ENCODE measurements at places on chromosomes 1 and 21.

DNA sequence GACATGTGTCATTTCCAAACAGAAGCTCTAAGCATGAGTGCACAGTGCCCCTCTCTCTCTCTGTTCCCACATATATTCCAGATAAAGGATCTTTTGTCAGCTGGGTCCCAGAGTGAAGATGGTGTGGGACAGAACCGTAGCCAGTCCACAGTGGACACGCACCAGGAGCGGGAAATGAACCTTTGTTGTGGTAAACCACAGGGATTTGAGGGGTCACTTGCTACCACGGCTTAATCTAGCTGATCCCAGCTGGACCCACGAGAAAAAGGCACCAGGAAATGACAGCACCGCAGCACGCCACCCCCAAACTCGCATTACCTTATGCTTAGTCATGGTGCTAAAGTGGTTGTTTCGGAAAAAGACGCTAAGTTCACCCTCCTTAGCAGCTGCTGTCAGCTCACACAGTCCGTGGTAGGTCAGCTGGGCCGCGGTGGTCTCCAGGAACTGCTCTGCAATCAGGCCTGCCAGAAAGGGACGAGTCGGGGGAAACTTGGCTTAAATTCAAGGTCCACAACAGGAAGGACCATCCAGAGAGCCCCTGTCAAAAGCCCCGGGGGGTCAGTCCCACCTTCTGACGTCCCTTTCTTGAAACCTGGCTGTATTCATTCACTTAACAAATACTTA, 7.5 kb downstream of the MINDY1 start:
- DNase-seq, result peak; percentile 84

DNA sequence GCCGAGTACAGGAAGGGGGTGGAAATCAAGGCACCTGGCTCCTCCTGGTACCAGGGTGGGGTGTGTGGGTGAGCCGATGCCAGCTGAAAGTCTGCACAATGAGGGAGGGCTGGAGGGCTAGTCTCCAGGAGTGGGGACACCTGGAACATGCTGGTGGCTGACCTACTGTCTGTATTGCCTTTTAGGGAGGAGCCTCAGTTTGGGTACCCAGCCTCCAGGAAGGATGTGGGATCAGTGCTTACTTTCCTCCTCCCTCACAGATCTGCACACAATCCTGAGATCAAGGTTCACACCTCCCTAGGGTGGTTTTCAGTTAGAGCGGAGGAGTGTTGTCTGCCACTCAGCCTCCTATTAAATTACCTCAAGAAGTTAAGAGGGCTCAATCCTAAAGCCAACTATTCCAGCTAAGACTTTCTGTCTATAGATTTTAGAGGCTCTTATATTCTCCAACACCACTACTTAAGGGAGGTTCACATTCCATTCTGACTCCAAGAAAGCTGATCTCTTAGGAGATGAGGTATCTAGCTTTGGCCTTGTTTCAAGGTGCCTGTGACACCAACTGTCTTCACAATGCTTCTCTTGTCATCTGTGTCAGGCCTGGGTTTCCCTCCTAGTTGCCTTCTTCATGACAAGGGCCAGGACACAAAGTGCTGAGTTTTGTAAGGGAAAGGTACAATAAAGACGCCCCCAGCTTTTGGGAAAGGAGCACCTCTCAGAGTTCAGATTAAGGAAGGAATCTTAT, 15.7 kb downstream of the SSR2 start:
- no peak for DNase-seq

- no peak for DNase-seq
These were observed 109.0 kb upstream of the ETV3 start for GRCh38 chr1:157247005-157247763.

GRCh38 chr1:22552021-22552420, 11.3 kb upstream of the EPHA8 start:
- DNase-seq, result no peak

DNA sequence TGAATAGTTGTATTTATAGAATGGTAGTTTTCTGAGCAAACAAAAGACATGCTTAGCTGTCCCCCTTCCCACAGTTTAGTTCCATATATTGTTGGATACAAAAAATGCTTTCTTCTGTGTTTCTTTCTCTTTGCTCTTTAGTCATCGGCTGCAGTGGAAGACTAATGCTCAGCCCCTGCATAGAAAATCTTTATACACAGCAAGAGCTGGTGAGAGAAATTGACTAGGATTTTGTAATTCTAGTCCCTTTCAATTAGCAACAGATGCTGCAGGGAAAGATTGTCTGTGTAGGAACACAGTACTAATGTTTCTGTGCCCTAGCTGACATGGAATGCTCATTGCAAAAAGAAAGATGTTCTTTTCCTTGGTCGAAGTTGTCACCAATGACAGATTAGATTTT, 200.9 kb downstream of the RPS6KC1 start:
- DNase-seq, result no peak

DNA sequence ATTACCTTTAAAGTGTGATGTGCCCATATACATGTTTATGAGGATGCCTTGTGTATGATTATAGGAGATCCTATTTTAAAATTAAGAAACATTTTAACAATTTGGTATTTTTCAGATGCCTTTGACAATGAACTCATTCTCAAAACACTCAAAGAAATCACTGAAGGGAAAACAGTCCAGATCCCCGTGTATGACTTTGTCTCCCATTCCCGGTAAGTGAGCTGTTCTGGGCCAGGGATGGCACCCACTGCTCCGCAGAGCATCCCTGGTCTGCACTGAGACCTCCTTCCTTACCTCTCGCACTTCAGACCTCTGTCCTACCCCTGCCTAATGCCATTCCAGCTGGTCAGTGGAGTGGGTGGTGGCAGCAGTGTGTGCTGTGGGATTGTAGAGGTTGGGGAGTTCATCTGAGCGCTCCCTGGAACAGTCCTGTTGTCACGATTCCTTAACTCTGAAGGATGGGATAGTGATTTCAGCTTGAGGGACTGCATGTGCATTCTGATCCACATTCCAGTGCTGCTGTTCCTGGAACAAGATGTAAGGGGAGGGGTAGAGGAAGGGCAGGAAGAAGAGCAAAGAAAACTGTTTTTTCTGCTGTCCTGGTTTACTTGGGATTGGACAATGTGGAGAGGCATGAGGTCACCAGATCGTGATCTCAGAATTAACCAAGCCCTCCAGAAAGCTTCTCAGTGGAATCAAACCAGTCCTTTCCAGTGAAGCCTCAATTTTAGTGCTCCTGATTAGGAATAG, 63.9 kb downstream of the UCK2 start:
- DNase-seq, result peak; percentile 74

DNA sequence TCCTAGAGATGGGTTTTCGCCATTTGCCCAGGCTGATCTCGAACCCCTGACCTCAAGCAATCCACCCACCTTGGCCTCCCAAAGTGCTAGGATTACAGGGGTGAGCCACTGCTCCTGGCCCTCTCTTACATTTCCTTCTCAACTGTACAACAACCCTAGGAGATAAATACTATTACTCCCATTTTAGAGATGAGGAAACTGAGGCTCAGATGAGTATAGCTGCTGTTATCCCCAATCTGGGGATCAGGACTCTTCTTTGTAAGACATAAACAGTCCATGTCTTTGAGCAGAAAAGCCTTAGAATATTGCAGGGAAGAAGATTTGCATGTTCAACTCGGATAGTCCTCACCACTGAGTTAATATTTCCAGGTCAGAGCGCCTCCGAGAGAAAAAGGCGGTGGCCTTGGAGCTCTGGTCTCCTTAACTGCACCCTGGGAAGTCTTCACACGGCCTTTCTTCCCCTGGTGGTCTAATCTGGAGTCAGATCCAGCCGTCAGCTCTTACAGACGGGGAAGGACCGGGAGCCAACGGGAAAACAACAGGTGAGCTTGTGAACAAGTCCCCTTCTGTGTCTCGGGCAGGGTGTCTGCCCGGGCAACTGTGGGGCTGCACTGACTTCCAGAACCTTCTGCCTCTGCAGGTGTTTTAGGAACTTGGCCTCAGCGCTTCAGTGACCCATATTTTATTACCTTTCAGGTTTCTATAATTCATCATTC, 5.9 kb upstream of the OLIG1 start:
- DNase-seq, result no peak

DNA sequence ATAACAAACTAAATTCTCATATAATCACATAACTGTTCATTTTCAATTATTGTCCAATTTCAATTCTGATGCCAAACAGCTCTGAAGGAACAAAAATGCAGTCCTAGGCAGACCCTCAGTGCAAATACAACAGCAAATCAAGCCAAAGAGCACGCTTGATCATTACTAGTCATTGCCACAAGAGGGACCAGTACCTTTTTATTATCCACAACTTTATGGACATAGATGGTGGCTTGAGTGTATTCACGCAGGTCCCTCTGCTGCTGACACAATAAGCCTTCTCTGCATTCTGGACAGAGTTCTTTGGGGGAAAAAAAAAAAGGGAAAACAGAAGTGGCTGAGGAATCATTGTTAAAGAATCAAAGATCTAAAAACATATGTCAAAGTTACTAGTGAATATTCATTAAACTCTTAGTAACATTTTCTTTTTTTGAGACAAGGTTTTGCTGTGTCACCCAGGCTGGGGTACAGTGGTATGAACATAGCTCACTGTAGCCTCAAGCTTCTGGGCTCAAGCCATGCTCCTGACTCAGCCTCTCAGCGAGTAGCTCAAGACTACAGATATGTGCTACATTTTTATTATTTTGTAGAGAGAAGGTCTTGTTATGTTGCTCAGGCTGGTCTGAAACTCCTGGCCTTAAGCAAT, 34.3 kb upstream of the RAP1GAP start:
- DNase-seq, result peak; percentile 80

DNA sequence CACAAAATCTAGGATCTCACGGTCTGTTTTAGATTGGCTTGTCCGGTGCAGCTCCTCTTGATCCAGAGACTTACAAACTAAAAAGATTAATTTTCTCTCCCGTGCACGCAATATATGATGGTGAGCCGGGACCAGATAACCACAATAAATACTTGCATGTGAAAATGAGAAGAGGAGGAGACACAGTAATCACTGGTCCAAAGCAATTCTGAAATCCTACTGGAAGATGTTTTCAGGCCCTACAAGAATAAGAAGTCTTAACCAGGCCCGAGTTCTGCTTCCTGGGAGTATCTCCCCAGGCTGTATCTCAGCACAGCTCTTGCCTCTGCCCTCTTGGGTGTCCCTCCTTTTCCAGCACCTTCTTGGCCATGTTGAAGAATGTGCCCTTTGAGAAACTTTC, 1.0 kb upstream of the WDR4 start:
- DNase-seq, result no peak

DNA sequence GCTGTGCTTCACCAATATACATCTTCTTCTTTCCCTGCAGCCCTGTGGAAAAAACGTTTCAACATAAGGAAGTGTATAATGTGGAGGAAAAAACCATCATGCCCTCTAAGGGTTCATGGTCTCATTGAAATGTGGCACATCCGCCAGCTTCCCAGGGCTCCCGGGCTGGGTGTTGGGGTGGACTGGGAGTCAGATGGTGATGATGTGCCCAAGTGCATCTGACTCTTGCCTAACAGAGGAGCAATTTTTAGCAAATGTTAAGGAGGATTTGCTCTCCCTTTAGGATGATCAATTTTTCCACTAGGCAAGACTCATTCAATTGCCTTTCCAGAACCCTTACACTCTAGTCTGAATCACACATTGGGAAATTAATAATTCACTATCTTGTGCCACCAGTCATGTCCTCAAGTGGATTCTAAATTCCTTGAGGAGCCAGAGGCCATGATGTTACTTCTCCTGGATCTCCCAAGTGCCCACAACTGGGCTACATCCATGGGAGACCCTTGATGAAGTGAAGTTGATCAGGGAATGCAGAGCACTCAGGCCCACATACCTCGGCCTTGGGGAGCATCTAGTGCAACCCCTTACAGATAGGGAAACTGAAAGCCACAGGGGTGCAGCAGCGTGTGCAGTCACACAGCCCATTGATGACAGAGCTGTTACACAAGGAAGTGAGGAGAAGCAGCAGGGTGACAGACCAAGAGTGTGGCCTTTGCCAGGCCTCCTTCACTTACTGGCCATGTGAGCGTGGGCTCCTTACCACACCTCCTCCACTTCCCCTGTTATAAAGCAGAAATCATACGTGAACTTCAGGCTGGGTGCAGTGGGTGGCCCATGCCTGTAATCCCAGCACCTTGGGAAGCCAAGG, 100.0 kb upstream of the SLC44A3 start:
- no peak for DNase-seq

DNA sequence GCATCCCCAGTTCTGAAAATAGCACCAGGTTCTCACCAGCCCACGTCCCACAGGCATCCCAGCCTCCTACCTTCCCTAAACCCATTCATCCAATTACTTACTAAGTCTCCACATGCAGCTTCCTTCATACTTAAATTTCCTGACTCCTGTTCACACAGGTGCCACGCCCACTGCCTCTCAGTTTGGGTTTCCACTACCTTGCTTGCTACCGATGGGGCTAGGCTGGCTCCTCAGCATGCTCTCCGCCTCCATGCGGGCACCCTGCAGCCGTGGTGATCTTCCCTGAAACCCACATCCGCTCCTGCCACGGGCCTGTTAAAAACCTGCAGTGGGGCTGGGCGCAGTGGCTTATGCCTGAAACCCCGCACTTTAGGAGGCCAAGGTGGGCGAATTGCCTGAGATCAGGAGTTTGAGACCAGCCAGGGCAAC, 70.4 kb upstream of the ANGPTL1 start:
- DNase-seq, result no peak

- no peak for DNase-seq
These were observed 9.4 kb upstream of the TARBP1 start for GRCh38 chr1:234488054-234489006.

DNA sequence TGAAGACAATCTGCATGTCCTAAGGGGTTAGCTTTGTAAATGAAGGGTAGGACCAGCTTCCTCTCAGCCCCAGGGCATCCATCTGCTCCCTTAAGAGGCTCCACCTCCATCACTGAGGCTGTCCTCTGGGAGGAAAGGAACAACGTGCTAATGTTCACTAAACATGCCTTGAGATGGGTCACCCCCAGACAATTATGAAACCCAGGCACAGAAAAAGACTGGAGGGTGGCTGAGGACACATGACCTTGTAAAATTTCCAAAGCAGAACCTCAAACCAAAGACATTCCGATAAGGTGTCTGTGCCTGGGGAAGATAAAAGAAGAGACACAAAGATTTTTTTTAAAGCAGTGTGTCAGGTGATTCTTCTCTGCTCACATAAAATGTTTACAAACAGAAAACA, 37.6 kb upstream of the ZNF124 start:
- no peak for DNase-seq

DNA sequence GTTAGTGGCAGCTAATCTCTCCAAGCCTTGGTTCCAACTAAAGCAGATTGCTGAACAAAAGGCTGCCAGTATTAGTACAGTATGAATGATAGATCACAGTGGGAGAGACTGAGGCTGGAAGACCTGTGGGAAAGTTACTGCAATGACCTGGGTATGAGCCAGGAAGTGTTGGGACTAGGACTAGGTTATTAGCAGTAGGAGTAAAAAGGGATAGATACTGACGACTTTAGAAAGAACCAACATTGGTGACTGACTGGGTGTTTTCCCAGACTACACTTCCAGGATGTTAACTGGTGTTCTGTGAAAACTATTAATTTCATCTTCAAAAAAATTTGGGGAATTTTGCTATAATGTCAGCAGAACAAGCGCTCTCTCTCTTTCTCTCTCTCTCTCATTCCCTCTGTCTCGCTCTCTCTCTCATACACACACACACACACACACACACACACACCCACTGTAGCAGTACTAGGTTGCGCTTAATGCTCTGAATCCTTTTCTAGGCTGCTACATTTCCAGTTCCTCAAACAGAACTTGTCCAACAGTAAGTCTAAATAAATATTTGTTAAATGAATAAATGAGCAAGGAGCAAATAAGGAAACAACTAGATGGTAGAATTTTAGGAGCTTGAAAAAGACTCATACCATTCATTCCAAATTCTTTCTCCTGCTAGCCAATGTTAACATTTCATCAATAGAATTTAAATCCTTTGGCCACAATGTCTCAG, 47.6 kb upstream of the RGS8 start:
- DNase-seq, result no peak
